ENCODE measurements at places on chromosomes 6 and 20. TPM values are rescaled to one million over a fixed set of nuclear protein-coding genes. Genes with fewer than 3 reads are reported as not detected.
A peak's percentile ranks its signal among the peaks of the same experiment; 100 is the strongest.

DNA sequence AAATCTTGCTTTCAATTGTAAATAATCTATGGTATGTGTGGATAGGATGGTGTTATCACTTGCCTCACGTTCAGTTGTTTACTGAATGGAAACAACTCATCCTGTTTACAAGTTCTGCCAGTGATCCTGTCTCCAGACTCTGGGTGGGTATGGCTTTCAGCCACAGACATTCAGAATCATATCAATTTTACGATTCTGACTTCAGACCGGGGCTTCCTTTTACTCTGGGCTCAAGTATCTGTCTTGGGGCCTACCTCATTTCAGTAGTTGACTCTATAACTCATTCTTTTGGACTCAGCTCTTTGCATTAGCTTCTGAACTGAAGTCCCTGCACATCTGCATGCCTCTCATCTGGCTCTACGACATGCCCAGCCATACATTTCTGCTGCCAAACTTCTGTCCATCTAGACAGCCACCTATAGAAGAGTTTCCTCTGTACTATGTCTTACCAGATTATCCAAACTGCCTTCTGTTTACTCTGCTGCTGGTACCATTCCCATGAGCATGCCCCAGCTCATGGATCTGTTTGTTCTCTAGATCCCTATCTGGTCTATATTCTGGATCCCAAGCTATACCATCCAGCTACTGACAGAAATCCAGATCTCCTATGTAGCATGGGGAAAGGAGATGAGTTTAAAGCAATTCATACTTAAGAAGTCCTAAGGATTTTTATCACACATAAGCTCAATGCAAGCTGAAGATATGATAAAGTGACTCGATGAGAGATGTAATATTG is 34.3 kb downstream of the FYN start:
- no peak for DNase-seq

C6orf141 gene
- not detected for total RNA-seq

DLK2 gene
- 0.90 TPM for total RNA-seq

DNA sequence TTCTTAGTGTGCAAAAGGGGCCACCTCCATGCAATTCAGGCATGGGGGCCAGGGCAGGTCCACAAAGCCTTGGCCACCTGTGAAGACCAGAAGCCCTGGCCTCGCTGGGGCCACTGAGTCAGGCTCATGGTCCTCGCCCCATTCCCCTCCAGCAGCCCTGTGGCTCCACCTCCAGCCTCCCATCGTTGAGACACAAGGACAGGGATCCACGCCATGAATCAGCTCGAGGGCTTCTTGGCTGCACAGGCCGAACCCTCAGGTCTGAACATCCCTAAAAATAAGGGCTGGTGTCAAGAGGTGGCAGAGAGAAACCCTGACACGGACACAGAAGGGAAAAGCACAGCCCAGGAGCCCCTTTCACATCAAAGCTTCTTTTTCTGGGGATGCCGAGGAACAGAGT is 68.6 kb upstream of the QKI start:
- no peak for DNase-seq

DNA sequence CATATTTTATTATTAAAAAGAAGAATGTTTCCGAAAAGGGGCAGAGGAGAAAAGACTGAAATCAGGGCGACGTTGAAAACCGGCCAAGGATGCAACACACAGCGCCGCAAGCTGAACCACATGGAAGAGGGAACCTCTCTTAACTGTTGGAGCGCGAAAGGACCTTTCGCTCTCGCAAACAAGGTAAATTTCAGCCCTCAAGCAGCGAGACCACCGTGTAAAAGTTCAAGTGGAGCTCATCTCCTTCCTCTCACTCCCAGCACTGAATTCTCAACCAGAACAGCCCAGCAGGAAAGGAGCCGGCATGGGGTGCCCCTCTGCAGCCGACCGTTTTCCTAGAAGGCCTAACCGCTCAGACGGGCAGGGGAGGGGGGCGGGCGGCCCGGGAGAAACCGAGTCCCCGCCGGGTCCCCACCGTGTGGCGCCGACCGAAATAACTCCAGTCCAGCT is 621 bp downstream of the GPR63 start:
- DNase-seq: peak; percentile 4

DNA sequence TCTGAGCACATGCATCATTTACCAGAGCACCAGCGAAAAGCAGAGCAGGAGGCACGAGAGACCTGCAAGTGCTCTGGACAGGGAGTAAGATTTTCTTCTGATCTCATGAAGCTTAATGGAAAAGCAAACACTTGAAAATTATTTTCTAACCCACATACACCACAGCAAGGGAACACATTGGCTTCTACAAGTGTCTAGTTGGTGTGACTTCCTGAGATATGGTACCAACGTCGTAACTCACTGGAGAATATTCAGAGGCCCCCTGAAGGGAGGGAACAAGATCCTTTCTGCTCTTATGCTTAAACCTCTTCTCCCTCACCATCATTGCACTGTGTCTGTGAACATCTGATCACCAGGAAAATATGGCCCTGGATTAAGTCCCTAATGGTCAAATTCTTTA is 48.6 kb downstream of the PSMB1 start:
- no peak for DNase-seq

GRCh38 chr20:21575167-21575566 is 61.3 kb upstream of the NKX2-2 start:
- no peak for DNase-seq

- DNase-seq: peak; percentile 85
Observed at GRCh38 chr20:41309817-41310216, 7.7 kb downstream of the ZHX3 start.

- no peak for DNase-seq
Observed at GRCh38 chr6:116695401-116695800, 14.4 kb downstream of the KPNA5 start.
